Naive thymus-derived CD4-positive, alpha-beta T cell (primary cell): ENCODE measurements at places on chromosomes 16 and 17. TPM values are rescaled to one million over a fixed set of nuclear protein-coding genes. Genes with fewer than 3 reads are reported as not detected.

- DNase-seq, result no peak
- H3K27me3 ChIP-seq, result no peaks in the 10 kb centered on the region
- H3K36me3 ChIP-seq, result no peaks in the 10 kb centered on the region
- no peak overlapping the region for H3K4me3 ChIP-seq
Measured at GRCh38 chr17:74394977-74395376, 27.7 kb downstream of the GPR142 start.

DNA sequence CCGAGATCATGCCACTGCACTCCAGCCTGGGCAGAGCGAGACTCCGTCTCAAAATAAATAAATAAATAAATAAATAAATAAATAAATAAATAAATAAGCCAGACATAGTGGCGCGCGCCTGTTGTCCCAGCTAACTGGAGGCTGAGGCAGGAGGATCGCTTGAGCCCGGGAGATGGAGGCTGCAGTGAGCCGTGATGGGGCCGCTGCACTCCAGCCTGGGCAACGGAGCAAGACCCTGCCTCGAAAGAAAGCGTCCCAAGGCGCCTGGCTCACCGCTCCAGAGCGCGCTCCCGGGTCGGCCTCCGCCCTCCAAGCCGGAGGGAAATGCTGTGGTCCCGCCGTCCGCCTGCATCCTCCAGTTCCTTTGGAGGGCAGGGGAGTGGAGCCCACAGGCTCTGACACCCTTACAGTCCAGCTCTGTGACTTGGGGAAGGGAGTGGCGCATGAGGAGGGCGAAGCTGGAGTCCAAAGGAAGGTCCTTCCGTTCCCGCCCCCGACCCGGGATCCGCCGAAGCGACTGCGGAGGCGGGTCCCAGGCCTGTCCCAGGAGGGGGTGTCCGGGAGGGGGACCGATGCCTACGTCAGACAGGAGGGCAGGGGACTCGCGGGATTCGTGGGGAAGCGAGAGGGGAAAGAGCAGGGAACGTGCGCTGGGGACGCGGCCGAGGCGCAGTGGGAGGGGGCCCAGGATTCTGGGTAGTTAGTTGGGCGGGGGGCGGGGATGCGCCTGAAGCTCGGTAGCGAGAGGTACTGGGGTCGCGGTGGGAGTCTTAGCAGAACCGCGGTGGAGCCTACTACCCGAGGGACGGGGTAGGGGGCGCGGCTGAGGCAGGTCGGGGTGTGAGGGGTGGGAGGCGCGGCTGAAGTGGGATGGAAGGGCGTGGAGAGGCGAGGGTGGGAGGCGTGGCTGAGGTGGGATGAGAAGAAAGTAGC is 8.4 kb upstream of the TRPV2 start:
- H3K27me3 ChIP-seq, result no peaks in the 10 kb centered on the region
- peak overlapping the region; percentile 55 for H3K4me3 ChIP-seq
- no peak for DNase-seq
- peak overlapping the region; percentile 14 for H3K27ac ChIP-seq
- H3K4me1 ChIP-seq, result no peaks in the 10 kb centered on the region
- no peaks in the 10 kb centered on the region for H3K36me3 ChIP-seq

DNA sequence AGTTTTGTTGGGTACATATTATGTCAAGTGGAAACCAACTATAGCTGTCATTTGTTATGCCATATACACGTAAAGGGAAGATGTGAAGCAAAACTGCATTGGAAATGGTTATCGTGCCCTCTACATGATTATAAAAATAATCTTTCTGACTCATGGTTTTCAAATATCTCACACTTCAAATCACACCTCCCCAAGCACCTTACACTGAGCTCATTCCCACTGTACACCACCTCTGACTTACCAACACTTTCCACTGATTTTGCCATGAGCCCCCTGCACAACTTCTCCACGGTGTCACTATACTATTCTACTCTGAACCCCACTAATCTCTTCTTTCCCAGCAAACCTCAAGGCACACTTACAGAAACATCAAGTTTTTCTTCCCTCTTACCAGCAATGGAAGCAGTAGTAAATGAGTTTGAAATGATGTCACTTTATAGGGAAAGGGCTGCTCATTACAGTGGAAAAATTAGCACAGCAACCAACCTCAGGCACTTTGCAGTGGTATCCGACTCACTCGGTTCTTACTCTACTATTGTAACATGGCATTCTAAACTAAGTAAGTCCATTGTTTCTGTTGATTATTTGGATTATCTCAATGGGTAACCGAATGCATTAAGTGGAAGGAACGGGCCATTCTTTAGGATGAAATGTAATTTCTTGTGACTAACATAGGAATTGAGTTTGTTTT is 18.7 kb downstream of the ZNF821 start:
- H3K27me3 ChIP-seq, result no peaks in the 10 kb centered on the region
- DNase-seq, result no peak
- H3K4me1 ChIP-seq, result no peaks in the 10 kb centered on the region
- no peak overlapping the region for H3K27ac ChIP-seq

DNA sequence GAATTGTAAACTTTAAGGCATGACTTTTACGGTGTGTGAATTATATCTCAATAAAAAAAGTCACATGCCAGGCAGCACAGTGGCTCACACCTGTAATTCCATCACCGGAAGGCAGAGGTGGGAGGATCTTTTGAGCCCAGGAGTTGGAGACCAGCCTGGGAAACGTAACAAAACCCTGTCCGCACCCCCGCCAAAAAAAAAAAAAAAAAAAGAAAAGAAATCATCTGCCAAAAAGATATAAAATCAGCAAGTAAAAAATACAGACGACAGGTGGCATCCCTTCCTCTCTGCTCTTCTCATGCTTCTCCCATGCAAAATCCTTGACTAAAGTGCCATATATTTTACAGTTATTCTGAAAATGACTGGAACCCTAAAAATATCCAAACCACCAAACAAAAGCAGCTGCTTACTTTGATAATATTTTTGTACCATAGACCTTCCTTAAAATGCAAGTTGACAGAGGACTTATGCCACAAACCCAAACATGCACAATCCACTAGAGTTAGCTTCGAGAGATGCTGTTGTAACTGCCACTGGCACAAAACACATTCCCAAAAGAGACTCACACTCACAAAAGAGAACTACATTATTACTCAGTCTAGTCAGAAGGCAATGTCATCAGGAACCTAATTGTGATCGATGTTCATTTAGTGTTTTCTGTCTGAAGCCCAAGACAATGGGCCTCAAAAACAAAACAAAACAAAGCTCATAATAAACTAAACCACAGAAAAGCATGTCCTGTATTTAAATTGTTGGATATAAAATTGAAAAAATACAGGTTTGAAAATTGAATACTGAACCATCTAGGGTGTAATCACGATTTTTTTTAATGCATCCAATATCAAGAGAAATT is 2.4 kb downstream of the CRLF3 start:
- peak overlapping the region; percentile 91 for H3K27ac ChIP-seq
- DNase-seq, result no peak
- H3K27me3 ChIP-seq, result no peaks in the 10 kb centered on the region
- H3K4me3 ChIP-seq, result peak overlapping the region; percentile 62

- no peaks in the 10 kb centered on the region for H3K36me3 ChIP-seq
- H3K4me3 ChIP-seq, result no peak overlapping the region
- H3K27me3 ChIP-seq, result no peaks in the 10 kb centered on the region
- no peak for DNase-seq
Measured at GRCh38 chr17:14780097-14780651, 479.3 kb downstream of the HS3ST3B1 start.

FZD2 gene
- polyA plus RNA-seq, result 0.13 TPM

GRCh38 chr16:12775656-12776236 is 27.9 kb downstream of the CPPED1 start:
- no peaks in the 10 kb centered on the region for H3K27me3 ChIP-seq
- no peak overlapping the region for H3K4me3 ChIP-seq
- DNase-seq, result no peak
- H3K36me3 ChIP-seq, result no peaks in the 10 kb centered on the region
- H3K27ac ChIP-seq, result no peak overlapping the region

ITGAD gene
- not detected for polyA plus RNA-seq

- H3K4me1 ChIP-seq, result no peaks in the 10 kb centered on the region
- no peak overlapping the region for H3K4me3 ChIP-seq
- no peaks in the 10 kb centered on the region for H3K27me3 ChIP-seq
- DNase-seq, result no peak
Measured at GRCh38 chr17:42699415-42699740, 17.0 kb downstream of the CNTNAP1 start.

DNA sequence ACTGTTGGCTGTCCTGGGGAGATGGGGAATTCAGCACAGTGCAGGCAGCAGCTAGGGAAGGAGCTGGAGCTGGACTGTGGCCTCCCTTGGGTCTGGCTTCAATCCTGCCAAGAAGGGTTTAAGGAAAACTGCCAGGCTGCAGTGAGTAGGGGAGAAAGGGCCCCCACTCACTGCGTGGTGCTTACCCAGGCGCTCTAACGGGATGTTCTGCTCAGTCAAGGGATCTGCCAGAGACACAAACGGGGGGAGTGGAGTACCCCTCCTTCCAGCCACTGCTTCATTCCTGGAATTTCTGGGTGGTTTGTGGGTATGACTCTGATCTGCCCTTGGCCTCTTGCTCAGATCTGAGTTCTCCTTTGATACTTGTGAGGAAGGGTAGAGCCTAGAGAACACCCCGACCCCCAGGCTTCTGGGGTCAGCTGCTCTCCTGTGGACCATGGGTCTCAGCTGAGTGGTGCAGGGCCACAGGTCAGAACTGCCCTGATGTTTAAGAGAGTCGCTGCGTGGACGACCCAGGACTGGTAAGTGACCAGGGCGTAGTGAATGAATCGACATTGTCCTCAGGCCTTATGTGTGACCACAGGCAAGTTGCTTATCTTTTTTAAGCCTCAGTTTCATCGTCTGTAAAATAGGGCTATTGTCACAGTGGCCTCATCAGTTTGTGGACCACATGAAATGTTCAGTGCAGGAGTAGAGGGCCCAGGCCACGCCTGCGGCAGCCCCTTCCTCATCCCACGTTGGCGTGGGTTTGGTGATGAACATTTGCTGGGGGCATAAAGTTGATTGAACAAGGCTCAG is 9.6 kb downstream of the CRISPLD2 start:
- no peaks in the 10 kb centered on the region for H3K4me1 ChIP-seq
- H3K27ac ChIP-seq, result no peak overlapping the region
- no peaks in the 10 kb centered on the region for H3K27me3 ChIP-seq
- DNase-seq, result no peak
- H3K36me3 ChIP-seq, result no peaks in the 10 kb centered on the region

GRCh38 chr17:74271901-74272561 is 2.0 kb upstream of the DNAI2 start:
- DNase-seq, result no peak
- H3K4me1 ChIP-seq, result peaks cover 14% of the 10 kb centered on the region
- no peaks in the 10 kb centered on the region for H3K27me3 ChIP-seq
- no peak overlapping the region for H3K4me3 ChIP-seq

RHOT1 gene
- 28.5 TPM for polyA plus RNA-seq

- H3K4me3 ChIP-seq, result no peak overlapping the region
- H3K27ac ChIP-seq, result no peak overlapping the region
- H3K36me3 ChIP-seq, result no peaks in the 10 kb centered on the region
Measured at GRCh38 chr17:57370619-57371018, 114.3 kb downstream of the MSI2 start.
